ENCODE measurements at places on chromosomes 1 and 21. TPM values are rescaled to one million over a fixed set of nuclear protein-coding genes. Genes with fewer than 3 reads are reported as not detected.
A peak's percentile ranks its signal among the peaks of the same experiment; 100 is the strongest.

TLCD4 gene
- total RNA-seq, result 7.1 TPM

DNA sequence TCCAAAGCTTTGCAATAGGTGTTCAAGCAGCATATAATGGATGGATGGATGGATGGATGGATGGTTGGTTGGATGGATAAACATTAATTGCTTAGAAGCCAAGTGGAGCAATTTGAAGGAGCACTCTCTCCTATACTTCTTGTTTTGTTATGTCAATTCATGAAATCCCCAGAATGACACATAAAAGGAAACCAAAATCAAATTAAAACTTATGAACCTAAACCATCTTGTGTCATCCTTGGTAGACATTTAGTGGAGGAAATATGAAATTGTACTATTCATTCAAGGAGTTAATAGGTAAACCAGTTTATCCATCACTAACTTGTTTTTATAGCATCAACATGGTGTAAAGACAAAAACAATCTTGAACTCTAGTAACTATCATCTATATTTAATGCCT lies 122.5 kb downstream of the NR5A2 start:
- DNase-seq, result no peak

DNA sequence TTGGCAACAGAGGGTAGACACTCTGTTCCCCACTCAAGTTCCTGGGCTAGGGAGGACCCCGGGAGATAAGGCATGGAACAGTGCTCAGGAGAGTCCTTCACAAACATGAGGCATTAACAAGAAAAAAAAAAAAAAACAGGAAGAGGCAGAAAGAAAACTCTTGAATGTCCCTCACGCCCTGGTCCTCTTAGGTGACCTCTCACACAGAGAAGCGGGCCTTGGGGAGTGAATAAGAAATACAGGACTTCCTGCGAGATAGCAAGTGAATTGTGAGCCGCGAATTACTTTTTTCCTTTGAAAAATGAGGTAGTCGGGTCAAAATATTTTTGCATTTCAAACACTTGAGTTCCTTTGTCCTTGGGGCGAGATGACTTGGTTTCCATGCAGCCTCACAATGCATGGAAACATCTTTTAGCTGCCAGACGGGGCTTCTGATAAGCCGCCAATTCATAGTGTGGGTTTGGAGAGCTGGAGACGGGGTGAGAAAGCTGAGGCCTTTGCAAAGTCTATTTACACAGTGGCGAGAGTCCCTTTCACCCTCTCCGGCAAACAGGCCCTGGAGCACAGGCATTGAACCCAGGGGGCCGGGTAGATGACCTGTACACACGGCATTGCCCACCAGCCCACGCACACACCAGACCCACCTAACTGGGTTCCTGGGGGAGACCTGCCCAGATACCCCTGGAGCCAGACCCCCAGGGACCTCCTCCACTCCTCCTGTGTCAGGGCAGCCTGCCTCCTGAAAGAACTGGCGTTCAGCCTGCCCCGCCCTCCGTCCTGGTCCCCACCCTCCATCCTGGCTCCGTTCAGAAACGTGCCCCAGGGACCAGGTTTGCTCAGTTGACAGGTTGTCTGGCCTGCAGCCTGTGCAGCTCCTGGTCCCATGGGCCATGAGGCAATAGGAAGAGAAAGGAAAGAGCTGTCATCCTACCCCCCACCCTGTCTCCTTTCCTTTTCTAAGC lies 192.3 kb downstream of the PRDM16 start:
- DNase-seq, result no peak

CDKN2C gene
- total RNA-seq, result 12.5 TPM

DNA sequence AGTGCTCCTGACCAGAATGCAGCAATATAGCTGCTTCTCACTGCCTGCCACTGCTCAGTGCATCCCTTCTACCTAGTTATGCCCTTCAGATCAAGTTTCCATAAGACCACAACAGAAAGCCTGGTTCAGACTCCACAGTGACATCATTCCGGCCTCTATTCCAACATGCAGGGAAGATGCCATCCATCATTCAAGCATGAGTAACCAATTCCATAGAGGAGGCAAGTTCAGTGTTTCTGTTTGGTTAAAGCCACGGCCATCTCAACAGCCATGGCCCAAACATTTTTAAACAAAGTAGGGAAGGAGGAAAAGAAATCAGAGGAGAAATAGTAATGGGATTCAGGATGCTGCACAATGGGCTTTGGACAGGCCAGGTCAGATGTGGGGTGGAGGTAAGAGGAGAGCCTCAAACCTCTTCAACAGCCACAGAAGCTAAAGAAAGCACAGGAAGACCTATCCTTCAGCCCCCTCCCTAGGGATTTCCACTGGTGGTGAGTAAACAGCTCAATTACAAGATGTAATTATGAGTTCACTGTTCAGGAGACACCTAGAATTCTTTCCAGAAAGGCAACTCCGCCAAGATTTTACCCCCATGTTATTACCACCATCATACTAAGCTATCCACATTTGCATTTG lies 484.9 kb downstream of the SETD4 start:
- DNase-seq, result peak; percentile 73

DNA sequence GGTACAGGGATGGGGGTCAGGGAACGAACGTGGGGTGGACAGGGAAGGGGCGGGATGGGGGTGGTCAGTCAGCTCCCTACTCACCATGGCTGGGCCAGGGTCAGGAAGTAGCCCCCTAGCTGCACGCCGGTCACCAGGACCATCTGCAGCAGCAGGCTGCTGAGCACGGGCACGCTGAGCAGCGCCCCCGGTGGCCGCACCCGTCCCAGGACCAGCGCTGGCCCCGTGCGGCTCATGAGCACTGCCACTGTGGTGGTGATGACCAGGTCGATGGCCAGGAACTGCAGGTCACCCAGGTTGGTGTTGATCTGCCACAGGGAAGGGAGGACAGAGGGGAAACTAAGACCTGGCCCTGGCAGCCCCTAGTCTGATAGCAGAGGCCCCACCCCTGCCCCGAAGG lies 6.5 kb upstream of the MFAP2 start:
- no peak for DNase-seq

NPPB gene
- total RNA-seq, result not detected

- DNase-seq, result no peak
These were observed 267.4 kb downstream of the ZNF326 start for GRCh38 chr1:90262286-90262685.

All from kidney (tissue), 22 donors.